Fibroblast of skin of right biceps (primary cell): ENCODE measurements at places on chromosomes 5 and 9.

DNA sequence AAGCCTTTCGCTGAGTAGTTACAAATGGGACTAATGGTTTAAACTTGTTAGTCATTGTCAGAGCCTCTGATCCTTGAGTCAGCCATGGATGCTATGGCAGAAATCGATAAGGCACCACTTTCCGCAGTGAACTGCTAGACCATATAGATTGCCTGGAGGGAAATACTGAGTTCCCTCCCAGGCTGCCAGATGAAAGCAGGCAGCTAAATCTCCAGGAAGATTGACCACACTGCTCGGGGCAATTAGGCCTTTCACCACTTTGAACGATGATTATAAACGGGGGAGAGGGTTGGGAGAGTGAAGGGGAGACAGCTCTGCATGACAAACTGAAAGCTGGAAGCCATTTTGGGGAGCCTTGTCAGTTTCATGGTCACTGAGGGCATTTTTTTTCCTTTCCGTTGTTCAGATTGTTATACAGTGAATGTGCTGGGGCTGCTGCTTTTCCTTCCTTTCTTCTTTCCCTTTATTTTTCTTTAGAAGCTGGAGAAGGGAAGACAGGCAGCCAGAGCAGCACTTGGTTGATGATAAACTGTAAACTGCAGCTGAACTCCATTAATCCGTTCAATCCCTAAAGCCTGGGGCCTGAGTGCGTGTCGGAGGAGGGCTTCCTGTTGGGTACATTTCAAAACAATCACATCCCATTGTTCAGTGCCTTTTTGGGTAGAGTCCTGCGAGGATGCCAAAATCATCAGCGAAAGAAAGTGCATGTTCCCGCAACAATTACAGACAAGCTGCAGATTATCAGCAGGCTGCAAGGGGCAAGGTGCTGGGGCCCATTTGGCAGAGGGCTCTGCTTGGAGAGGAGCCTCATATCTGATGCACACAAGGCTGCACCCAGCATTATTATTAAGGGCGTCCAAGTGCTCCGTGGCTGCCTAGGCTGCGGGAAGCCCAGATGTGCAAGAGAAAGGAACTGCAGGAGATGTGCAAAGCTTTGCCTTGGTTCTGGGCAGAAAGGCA, 308.4 kb downstream of the PSAT1 start:
- DNase-seq, result peak; percentile 39

- DNase-seq, result no peak
These were observed 13.6 kb upstream of the SET start for GRCh38 chr9:128675382-128675781.

DNA sequence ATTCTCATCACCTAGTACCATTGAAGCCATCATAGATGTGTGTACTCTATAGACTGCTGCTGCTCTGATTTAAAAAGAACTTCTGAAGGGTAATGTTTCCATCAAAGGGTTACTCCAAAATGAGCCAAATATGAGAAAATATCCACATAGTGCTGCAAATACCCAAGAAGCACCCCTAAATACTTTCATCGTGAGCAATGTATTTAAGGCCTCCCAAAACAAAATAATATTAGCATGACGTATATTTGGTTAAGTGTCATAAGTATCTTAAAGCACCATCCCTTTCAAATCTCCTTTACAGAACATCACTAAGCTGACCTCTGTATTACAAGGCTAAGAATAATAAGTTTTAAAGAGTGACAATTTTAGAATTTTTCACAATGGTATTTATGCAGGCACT, 421.8 kb downstream of the MTRR start:
- DNase-seq, result no peak

GRCh38 chr5:143749581-143750205, 62.3 kb upstream of the HMHB1 start:
- no peak for DNase-seq

- peak; percentile 25 for DNase-seq
These were observed 1530.6 kb downstream of the EFNA5 start for GRCh38 chr5:106140101-106140500.

- DNase-seq, result no peak
These were observed 30.3 kb upstream of the MAST4 start for GRCh38 chr5:66565878-66566277.

DNA sequence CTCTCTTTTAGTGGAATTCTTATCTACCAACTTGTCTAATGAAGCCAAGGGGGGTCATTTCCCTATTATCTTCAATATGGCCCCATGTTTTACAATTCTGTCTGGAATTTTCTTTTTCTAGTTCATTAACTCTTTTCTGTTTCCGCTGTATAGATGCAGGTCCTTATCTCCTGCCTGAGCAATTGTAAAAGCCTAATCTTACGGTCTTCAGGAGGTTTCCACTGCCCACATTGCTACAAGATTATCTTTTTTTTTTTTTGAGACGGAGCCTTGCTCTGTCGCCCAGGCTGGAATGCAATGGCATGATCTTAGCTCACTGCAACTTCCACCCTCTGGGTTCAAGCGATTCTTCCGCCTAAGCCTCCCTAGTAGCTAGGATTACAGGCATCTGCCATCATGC, 132.3 kb downstream of the UNC13B start:
- no peak for DNase-seq

DNA sequence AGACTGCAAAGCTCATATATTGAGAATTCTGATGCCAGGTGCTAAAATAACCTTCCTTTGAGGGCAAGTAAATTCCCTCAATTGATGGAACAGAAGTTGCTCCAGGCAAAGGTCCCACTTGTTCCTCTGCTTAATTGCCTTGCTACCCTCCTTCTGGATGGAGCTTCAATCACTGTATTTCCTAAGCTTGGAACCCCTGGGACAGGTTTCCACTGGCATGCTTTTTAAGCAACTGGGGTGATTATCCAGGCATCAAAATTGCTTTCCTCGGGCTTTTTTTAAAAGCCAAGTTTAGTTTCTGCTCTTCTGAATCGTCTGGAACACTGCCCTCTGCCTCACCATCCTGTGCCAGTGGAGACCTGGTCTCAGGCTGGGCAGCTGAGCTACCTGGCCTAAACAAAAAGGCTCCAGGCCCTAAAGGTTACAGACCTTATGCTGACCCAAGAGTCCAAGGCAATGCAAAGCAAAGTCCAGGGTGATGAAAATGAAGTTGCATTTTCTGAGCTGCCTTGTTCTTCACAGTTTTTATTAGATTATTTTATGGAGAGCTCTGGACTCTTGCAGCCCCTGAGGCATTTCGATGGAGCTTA, 167.9 kb upstream of the CD180 start:
- no peak for DNase-seq

- DNase-seq, result no peak
These were observed 44.6 kb downstream of the POC5 start for GRCh38 chr5:75672616-75673015.

GRCh38 chr9:72857624-72857996, 95.2 kb downstream of the ALDH1A1 start:
- DNase-seq, result no peak

GRCh38 chr5:175410926-175411325, 33.1 kb downstream of the DRD1 start:
- DNase-seq, result no peak
